ENCODE measurements at places on chromosomes 1 and 21.

GRCh38 chr1:70084314-70084915, 121.0 kb downstream of the LRRC40 start:
- no peak for DNase-seq

DNA sequence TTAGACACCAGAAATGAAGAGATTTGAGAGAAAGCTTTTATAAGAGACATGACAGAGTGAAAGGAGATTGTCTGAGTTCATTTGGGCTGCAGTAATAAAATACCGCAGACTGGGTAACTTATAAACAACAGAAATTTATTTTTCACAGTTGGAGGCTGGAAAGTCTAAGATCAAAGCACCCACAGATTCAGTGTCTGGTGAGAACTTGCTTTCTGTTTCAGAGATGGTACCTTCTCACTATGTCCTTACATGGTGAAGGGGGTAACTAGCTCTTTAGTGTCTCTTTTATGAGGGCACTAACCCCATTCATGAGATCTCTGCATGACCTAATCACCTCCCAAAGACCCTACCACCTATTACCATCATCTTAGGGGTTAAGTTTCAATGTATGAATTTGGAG, 30.9 kb upstream of the FCRL4 start:
- DNase-seq = peak; percentile 26

DNA sequence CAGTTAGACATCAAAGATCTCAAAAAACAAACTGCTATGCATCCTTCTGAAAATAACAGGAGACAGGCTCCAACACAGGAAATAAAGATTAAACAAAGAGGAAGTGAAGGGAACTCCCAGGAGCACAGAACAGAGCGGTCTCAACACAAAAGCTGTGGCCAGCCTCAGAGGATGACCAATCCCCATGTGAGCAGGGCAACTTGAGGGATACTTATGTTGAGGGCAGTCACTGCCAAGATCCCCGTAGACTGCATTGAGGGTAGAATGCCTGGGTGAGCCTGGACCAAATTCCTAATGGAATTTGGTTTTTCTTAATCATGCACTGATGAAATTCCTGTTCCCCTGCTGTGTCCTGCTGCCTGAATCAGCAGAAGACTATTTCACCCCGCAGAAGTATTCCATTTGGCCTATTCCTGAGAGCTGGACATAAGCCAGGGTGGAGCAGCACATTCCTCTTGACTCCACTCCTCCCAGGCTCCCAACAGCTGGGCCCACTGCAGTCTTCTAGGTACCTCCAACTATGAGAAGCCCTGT, 49.0 kb downstream of the JAK1 start:
- DNase-seq = no peak

DNA sequence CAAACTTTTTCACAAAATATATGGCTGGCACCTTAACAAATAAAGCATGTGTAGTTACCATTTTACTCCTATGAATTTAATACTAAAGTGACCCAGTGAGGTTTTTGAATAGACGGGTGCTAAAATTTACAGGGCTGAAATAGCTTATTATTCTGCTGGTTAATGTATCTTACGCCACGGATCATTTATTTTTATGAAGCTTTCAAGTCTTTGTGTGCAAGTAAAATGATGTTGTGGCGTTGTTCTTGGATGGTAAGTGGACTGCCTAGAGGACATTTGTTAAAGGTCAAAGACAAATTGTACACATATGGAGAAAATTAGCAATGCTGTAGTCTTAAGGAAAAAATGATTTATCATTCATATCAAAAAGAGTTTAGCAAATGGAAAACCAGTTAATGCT, 22.8 kb downstream of the INSL5 start:
- no peak for DNase-seq

DNA sequence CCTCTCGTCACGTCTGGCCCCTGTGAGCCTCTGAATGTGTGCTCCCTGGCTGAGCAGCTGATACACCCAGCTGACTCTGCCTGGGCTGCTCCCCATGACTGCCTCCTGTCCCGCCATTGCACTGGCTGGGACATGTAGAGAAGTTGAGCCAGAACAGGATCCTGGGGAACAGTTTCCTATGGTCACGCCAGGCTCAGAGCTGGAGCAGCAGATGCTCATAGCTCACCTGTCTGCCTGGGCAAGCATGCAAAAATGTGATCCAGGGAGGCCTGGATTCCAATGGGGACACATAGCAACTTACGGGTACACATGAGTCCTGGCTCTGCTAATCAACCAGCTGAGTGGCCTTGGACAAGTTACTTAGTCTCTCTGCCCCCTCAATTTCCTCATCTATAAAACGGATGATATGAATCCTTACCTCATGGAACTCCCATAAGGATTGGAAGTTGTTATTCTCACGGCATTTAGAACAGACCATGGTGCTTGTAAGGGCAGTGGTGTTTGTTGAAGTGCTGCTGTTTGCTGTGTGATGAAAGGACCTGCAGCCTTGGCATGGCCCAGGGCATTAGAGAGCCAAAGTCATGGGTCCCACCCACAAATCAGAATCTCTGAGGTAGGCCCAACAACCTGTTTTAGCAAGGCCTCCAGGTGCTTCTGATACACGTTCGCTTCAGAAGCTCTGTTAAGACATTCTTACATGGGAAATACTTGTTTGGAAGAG, 150.3 kb upstream of the VANGL1 start:
- no peak for DNase-seq

DNA sequence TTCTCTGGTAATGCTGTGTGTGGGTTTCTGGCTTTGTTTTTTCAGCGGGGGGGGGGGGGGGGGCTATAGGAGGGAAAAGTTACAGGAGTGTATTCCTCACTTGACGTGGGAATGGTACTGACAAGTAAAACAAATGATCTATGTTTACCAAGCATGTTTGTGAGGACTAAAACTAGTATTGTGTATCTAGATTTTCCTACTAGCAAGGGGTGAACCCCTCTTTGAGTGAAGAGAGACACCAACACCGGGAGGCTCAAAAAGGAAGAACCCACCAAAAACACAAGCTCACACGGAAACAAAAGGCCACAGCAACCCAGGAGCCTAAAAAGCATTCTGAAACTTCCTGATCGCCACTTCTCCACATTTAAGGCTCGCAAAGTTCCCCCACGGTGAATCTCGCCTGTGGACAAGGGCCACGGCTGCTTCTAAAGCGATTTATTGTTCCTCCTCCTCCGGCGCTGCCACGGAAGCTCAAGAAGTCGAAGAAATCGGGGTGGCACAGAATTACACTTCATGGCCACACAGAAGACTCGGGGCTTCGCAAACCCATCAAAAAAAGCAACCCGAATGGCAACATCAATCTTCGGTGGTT, 703 bp downstream of the PUM1 start:
- no peak for DNase-seq

DNA sequence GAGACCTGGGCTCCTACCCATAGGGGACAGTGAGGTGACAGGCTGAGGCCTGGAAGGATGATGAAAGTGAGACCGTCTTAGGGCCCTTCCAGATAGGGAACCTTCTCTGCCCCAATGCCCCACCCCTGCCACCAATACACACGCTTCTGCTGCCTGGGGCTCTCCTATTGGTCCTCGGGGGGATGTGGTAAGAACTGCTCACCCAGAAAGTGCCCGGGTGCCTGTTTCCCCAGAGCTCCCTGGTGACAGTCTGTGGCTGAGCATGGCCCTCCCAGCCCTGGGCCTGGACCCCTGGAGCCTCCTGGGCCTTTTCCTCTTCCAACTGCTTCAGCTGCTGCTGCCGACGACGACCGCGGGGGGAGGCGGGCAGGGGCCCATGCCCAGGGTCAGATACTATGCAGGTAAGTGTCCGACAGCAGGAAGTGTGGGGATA, 948 bp downstream of the SEMA4A start:
- peak; percentile 60 for DNase-seq

GRCh38 chr21:26522704-26523103, 50.4 kb downstream of the CYYR1 start:
- no peak for DNase-seq

GRCh38 chr1:23403038-23403336, 21.6 kb downstream of the TCEA3 start:
- no peak for DNase-seq

GRCh38 chr1:73056826-73057225, 774.5 kb upstream of the NEGR1 start:
- no peak for DNase-seq

- DNase-seq = no peak
Measured at GRCh38 chr1:112542206-112542973, 33.6 kb downstream of the WNT2B start.

- DNase-seq = no peak
Measured at GRCh38 chr1:8847990-8848389, 30.5 kb downstream of the ENO1 start.

- peak; percentile 61 for DNase-seq
Measured at GRCh38 chr1:15966081-15966955, 9.6 kb downstream of the ZBTB17 start.

DNA sequence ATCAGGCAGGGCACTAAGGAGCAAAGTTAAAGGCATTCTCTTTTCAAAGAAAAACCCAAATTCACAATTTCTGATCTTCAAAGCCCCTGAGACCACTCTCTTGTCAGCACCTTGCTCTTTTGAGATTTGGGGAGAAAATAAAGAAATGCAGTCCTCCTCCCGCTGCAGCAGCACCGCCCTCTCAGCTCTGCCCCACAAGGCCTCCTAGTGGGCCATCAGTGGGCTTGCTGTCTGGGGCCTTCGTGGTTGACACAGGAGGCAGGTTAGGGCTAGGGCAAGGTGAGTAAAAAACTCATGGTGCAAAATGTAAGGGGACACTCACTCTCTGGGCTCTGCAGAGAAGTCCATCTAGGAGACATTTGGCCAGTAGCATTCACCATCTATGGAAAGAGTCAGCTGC, 67.4 kb upstream of the CTTNBP2NL start:
- DNase-seq = no peak

GRCh38 chr1:233114860-233115259, 164.4 kb downstream of the NTPCR start:
- DNase-seq = no peak

GRCh38 chr1:20348326-20348915, 57.7 kb downstream of the VWA5B1 start:
- no peak for DNase-seq

DNA sequence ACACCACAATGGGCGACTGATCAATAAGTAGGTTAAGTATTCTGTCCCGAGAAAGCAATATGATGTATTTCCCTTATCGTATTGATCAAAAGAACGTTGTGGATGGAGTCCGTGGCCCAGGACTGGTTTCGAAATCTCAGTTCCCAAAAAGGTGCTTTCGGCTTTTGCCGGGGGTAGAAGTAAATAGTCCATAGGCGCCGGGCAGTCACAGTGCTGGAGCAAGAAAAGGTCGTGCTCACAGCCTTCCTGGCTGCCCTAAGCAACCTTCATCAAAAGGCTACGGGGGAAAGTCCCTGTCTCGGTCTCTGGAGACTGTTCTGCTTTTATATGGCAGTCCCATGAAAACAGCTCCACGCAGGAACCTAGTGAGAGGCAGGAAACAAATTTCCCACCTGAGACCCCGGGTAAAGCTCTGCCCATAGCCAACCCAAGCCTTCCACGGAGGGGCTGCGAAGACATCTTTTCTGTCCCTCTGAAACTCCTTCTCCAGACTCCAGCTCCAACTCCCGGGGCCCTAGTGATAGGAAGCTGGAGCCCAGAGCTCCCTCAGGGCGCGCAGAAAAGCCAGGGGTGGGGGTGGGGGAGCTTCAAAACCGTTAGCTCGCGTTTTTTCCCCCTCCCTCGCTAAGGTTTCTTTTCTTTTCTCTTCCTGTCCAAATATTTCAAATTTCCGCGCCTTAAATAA, 7.0 kb downstream of the CDKN2C start:
- peak; percentile 50 for DNase-seq

DNA sequence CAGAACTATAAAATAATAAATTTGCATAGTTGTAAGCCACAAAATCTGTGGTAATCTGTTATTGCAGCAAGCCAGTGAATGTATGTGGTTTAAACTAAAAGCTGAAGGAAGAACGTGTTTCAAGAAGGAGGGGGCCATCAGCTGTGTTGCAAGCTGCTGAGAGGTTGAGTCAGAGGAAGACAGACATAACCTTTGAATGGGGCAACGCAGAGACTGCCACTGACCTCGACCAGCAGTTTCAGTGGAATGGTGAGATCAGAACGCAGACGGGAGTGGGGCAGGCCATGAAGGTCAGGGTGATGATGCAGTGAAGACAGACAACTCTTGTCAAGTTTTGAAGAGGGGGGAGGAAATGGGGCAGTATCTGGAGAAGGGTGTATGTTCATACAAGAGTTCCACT, 23.2 kb upstream of the QSOX1 start:
- peak; percentile 19 for DNase-seq

GRCh38 chr1:219278288-219278687, 104.6 kb downstream of the LYPLAL1 start:
- no peak for DNase-seq

- DNase-seq = no peak
Measured at GRCh38 chr1:185644531-185644930, 89.7 kb upstream of the HMCN1 start.

- DNase-seq = no peak
Measured at GRCh38 chr1:162485236-162485635, 12.4 kb upstream of the UHMK1 start.

DNA sequence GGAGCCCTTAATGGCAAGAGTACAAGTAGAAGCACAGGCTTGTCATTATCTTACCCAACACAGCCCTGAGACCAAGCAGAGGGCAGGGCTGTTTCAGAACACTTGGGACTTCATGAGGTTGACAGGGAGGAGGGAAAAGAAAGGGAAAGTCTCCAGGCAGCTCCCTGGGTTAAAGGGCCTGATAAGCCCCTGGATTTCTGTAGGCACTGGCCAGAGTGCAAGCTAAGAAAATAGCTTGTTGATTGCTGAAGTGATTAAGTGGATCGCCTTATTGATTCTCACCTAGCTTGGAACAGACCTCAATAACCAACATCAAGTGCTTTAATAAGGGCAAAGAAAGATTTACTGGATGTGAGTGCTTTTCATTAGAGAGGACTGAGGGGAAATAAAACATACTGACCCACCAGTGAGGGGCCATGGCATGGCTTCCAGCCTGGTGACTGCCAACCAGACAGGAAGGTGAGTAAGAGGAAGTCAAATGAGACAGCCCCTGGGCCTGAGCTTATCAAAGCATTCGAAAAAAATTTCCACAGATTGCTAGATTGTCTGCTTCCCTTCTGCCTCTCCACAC, 121.4 kb upstream of the NFIA start:
- DNase-seq = no peak

- no peak for DNase-seq
Measured at GRCh38 chr1:32404946-32405345, 10.7 kb upstream of the BSDC1 start.

DNA sequence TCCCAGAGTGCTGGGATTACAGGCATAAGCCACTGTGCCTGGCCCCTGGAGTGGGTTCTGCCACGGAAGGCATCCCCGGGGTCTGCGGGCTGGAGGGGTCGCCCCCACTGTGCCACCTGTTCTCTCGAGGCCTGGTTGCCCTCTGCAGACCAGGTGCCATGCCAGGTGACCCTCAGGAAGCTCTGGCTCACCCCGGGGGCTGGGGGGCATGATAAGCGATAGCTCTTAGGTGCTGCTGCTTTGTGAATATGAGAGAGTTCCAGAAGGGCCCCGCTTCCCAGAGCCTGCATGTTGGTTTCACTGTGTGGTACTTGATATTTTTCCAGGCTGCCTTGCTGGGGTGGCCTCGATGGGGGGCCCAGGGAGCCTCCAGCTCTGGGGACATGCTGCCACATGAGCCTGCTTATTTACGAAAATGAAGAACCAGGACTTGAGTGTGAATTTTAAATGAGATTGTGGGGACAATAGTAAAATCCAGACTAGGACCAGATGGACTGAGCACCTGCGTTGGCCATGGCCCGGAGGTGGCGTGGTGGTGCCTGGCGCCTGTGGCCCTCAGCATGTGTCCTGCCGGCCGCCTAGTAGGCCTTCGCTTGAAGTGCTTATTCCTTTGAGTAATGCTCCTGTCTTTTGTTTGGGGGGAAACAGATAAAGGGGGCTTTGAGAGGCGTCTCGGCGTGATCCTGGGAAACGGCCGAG, 7.3 kb downstream of the SKI start:
- DNase-seq = no peak

GRCh38 chr1:36839485-36839884, 194.8 kb downstream of the GRIK3 start:
- DNase-seq = no peak

GRCh38 chr1:57868239-57868638, 444.4 kb upstream of the DAB1 start:
- no peak for DNase-seq

All from CD4-positive, alpha-beta T cell treated with Interleukin-21 for 1 hour (primary cell).